PC-9 (cell line): ENCODE measurements at places on chromosomes 12 and 14. TPM values are rescaled to one million over a fixed set of nuclear protein-coding genes. Genes with fewer than 3 reads are reported as not detected.

DNA sequence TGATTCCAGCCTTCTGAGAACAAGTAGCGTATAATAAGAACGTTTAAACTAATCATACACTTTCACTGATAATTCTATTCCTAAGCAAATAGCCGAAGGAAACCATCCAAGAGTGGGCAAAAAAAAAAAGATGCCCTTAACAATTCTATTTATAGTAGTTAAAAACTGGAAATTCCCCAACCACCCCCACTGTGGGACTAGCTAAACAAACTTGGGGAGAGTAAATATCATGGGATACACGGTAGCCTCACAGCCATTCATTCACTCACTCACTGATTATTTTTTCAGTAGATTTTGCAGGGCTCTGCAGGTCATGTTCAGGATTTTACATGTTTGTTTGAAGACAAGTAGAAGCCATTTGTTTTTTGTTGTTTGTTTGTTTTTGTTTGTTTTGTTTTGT, 197.0 kb downstream of the ETV6 start:
- peaks cover 11% of the 10 kb centered on the region for H3K36me3 ChIP-seq
- H3K27me3 ChIP-seq, result no peaks in the 10 kb centered on the region
- no peak for DNase-seq
- H3K4me3 ChIP-seq, result no peak overlapping the region

Gene PSMB11
- not detected in 2 replicates for total RNA-seq

Gene EPYC
- not detected in 2 replicates for total RNA-seq

Gene SLC25A21
- total RNA-seq, result 0.38 and 3.2 TPM in 2 replicates

DNA sequence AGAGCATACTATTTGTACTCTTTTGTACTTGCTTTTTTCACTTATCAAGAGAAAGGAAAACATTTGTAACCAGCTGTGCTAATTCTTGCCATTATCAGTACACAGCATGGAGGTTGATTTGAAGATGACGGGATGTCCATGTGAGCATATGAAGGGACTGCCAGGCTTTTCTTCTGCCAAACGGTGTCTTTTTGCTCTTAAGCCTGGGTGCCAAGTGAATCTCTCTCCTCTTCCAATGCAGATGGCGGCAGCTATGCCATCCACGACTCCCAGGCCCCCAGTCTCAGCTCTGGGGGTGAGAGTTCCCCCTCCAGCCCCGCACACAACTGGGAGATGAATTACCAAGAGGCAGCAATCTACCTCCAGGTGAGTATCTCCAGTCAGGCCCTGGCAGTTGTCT, 38.9 kb downstream of the TPCN1 start:
- H3K27ac ChIP-seq, result no peak overlapping the region
- DNase-seq, result no peak
- no peaks in the 10 kb centered on the region; the same call in 1 of the 2 replicates for H3K4me1 ChIP-seq
- no peaks in the 10 kb centered on the region for H3K27me3 ChIP-seq
- 0 out of 2 replicates have a peak, but pooled peaks cover 5% of the 10 kb centered on the region for H3K36me3 ChIP-seq

Gene TAS2R20
- 1.8 and 2.6 TPM in 2 replicates for total RNA-seq

Gene APOF
- total RNA-seq, result not detected in 2 replicates

- no peak overlapping the region for H3K4me3 ChIP-seq
- no peak for DNase-seq
- no peaks in the 10 kb centered on the region for H3K27me3 ChIP-seq
- no peaks in the 10 kb centered on the region for H3K36me3 ChIP-seq
- no peak overlapping the region for H3K27ac ChIP-seq
These were observed 5.6 kb downstream of the SLC11A2 start for GRCh38 chr12:51020448-51021182.

Gene TAS2R10
- total RNA-seq, result 1.4 and 2.2 TPM in 2 replicates

DNA sequence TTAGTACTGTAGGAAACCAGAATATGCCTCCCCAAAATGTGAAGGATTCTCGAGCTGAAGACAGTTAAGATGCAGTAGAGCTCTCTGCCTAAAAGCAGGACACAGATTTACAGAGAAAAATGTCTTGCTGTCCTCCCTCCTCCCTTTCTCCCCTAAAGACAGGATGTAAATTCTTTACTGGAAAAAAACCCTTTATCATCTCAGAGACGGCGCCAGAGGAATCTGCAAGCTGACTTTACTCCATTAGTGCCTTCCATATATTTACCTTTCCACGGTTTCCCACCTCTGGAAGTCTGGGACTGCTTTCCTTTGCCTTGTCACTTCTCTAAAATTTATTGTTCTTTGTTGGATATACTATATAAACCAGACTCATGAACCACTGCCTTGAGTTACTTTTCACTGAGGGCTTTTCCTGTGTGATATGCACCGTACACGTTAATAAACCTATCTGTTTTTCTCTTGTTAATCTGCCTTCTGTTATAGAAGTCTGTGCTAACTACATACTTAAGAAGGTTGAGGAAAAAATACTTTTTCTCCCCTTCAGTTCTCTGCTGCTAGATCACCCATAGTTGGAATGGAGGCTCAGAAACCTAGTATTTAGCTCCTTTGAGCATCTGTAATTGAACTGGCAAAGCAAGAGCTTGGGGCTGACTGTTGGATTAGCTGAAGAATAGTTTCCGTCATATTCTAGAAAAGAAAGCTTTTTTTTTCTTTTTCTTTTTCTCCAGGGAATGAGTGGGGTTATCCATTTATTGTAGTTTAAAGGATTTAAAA, 99.9 kb downstream of the RAD51B start:
- no peak overlapping the region for H3K4me3 ChIP-seq
- no peak overlapping the region for H3K27ac ChIP-seq
- no peaks in the 10 kb centered on the region for H3K36me3 ChIP-seq
- H3K27me3 ChIP-seq, result no peaks in the 10 kb centered on the region

GRCh38 chr14:23183479-23183878, at the start of gene SLC7A8:
TSS of gene SLC7A8 (minus strand) at chr14:23183660. CDS start at chr14:23182914, 746 bp downstream.
- no peak for DNase-seq
- no peaks in the 10 kb centered on the region for H3K27me3 ChIP-seq
- H3K36me3 ChIP-seq, result no peaks in the 10 kb centered on the region
- peak within 1 kb of the TSS; percentile 54 for H3K4me3 ChIP-seq

Gene REP15
- total RNA-seq, result 0.63 and 1.4 TPM in 2 replicates

GRCh38 chr12:67780580-67781084, 132.1 kb downstream of the DYRK2 start:
- DNase-seq, result peak; percentile 5
- H3K4me1 ChIP-seq, result peaks cover 8% of the 10 kb centered on the region
- no peak overlapping the region for H3K4me3 ChIP-seq
- no peaks in the 10 kb centered on the region for H3K36me3 ChIP-seq
- no peak overlapping the region for H3K27ac ChIP-seq

Gene BRI3BP
- 11.6 and 19.4 TPM in 2 replicates for total RNA-seq
